CD4-positive, alpha-beta memory T cell (primary cell): ENCODE measurements at places on chromosomes 4 and X. TPM values are rescaled to one million over a fixed set of nuclear protein-coding genes. Genes with fewer than 3 reads are reported as not detected.

- no peak for DNase-seq
- no peak overlapping the region for H3K27ac ChIP-seq
- no peaks in the 10 kb centered on the region for H3K27me3 ChIP-seq
- no peaks in the 10 kb centered on the region for H3K36me3 ChIP-seq
Observed at GRCh38 chr4:138736362-138736761, 279.2 kb upstream of the NOCT start.

- no peaks in the 10 kb centered on the region for H3K27me3 ChIP-seq
- H3K36me3 ChIP-seq = no peaks in the 10 kb centered on the region
- H3K27ac ChIP-seq = no peak overlapping the region
- no peak overlapping the region for H3K4me3 ChIP-seq
Observed at GRCh38 chrX:82218361-82218760, 1016.5 kb downstream of the SH3BGRL start.

UGT2B17 gene
- total RNA-seq = not detected

- no peak overlapping the region for H3K27ac ChIP-seq
- no peak for DNase-seq
- no peaks in the 10 kb centered on the region for H3K36me3 ChIP-seq
- no peak overlapping the region for H3K4me3 ChIP-seq
- no peaks in the 10 kb centered on the region for H3K27me3 ChIP-seq
Observed at GRCh38 chr4:37821953-37822605, 4.4 kb upstream of the PGM2 start.

CACNA1F gene
- 1.2 TPM for total RNA-seq

DNA sequence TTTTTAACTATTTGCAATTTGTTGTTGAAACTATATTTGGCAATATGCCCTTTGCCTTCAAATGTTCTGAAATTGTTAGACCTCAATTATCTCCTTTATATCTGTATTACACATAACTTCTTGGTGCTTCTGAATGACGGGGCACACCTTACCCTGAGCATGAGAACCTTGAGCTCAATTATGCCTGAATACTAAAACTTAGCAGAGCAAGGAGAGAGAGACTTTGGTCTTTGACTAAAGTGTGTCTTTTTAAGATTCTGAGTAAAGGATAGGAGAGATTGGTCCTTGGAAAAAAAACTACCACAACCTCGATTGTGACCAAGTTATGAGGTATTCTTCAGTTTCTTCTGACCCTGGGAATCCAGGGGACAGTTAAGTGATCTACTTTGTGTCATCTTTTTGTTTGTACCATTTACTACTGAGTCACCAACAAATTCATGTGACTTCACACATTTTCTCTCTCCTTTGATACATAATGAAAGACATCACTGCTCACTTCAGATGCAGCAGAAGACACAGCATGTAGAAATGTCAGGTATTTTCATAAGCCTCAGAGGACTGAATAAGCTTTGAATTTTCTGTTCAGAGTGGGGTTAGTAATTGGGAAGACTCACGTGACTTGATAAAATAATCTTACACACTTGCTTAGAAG is 51.4 kb downstream of the PTTG2 start:
- no peak overlapping the region for H3K4me3 ChIP-seq
- H3K27ac ChIP-seq = no peak overlapping the region
- H3K27me3 ChIP-seq = no peaks in the 10 kb centered on the region
- no peak for DNase-seq
- H3K36me3 ChIP-seq = no peaks in the 10 kb centered on the region

GRIA3 gene
- total RNA-seq = not detected

- DNase-seq = no peak
- H3K27ac ChIP-seq = no peak overlapping the region
- no peaks in the 10 kb centered on the region for H3K4me1 ChIP-seq
- H3K36me3 ChIP-seq = no peaks in the 10 kb centered on the region
- H3K27me3 ChIP-seq = no peaks in the 10 kb centered on the region
- no peak overlapping the region for H3K4me3 ChIP-seq
Observed at GRCh38 chr4:111718763-111719559, 426.3 kb upstream of the FAM241A start.

GRCh38 chrX:23773601-23774175 is 9.3 kb upstream of the SAT1 start:
- peaks cover 17% of the 10 kb centered on the region for H3K4me1 ChIP-seq
- H3K4me3 ChIP-seq = no peak overlapping the region
- peak; percentile 76 for DNase-seq
- H3K27ac ChIP-seq = peak overlapping the region; percentile 77
- H3K27me3 ChIP-seq = no peaks in the 10 kb centered on the region

FRMD7 gene
- not detected for total RNA-seq

- H3K4me1 ChIP-seq = peaks cover 6% of the 10 kb centered on the region
- H3K27me3 ChIP-seq = no peaks in the 10 kb centered on the region
Observed at GRCh38 chr4:686413-687040, 2.4 kb downstream of the SLC49A3 start.

- H3K36me3 ChIP-seq = no peaks in the 10 kb centered on the region
- no peaks in the 10 kb centered on the region for H3K27me3 ChIP-seq
- H3K4me1 ChIP-seq = no peaks in the 10 kb centered on the region
- no peak for DNase-seq
- no peak overlapping the region for H3K27ac ChIP-seq
Observed at GRCh38 chrX:133958997-133959688, 26.3 kb downstream of the GPC3 start.

NFKB1 gene
- total RNA-seq = 84.9 TPM

DNA sequence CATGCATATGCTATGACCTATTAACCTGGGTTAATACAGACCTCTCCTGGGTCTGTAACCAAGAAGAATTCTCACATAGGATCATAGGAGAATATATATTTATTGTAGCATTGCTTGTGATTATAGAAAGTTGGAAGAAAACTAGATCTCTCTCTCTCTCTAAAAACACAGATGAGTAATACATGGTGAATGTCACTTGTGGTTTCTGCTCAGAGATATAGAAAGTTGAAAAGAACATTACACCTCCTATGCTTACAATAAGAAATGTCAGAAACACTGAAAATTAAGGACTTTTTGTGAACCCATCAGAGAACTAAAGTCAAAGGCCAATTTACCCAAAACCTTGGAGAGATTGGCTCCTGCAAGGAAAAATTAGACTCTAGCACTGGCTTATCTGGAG is 1389.5 kb downstream of the FAM133A start:
- H3K27me3 ChIP-seq = no peaks in the 10 kb centered on the region
- H3K36me3 ChIP-seq = no peaks in the 10 kb centered on the region
- no peak for DNase-seq
- H3K4me3 ChIP-seq = no peak overlapping the region

DNA sequence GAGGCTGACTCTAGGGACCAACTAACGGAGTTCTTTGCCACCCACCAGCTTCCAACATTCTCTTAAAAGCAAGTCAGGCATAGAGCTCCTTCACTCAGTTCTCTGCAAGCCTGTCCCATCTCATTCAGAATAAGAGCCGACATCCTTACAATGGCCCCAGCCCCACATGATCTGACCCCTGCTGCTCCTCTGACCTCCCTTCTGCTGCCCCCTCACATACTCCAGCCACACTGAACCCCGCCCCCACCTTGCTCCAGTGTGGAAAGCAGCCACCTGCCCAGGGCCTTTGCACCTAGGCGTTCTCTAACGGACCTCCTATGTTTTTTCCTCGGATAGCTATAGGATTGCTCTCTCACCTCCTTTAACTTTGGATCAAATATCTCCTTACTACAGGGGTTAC is 143.2 kb upstream of the ETNPPL start:
- H3K4me1 ChIP-seq = no peaks in the 10 kb centered on the region
- no peak for DNase-seq
- H3K27me3 ChIP-seq = no peaks in the 10 kb centered on the region

GRCh38 chr4:6189511-6189910 is 10.8 kb downstream of the JAKMIP1 start:
- DNase-seq = no peak
- peaks cover 9% of the 10 kb centered on the region for H3K4me1 ChIP-seq
- H3K27ac ChIP-seq = no peak overlapping the region
- H3K27me3 ChIP-seq = no peaks in the 10 kb centered on the region
- no peak overlapping the region for H3K4me3 ChIP-seq

UCHL1 gene
- total RNA-seq = not detected
